ENCODE measurements at places on chromosomes 12 and 14.

GRCh38 chr12:132593938-132594358 lies 16.4 kb downstream of the LRCOL1 start:
- DNase-seq = no peak

- DNase-seq = no peak
Observed at GRCh38 chr12:19203539-19204506, 74.3 kb downstream of the PLEKHA5 start.

DNA sequence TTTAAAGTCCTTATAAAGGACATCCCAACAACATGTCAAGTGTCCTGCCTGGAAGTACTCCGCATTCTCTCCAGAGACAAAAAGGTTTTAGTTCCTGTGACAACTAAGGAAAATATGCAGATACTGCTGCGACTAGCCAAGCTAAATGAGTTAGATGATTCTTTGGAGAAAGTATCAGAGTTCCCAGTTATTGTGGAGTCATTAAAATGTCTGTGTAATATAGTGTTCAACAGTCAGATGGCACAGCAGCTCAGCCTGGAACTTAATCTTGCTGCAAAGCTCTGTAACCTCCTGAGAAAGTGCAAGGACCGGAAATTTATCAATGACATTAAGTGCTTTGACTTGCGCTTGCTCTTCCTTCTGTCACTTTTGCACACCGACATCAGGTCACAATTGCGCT lies 40.2 kb downstream of the RIC8B start:
- no peak for DNase-seq

DNA sequence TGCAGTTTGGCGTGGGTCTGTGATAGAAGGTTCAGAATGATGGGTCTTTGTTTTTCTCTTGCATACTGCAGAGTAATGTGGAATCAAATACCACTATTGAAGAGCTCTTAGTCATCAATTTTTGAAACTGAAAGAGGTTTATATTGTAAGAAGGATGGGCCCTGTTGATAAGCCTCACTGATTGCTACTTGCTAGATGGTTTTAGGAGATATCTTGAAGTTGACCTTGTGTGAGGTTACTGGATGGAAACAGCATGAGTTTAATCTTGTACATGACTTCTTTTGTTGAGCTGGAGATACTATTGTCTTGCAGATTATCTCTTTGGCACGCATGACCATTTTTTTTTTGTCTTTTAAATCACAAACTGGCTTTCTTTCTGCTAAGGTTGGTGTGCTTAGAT lies 13.8 kb downstream of the BICD1 start:
- DNase-seq = no peak

- DNase-seq = no peak
Observed at GRCh38 chr12:4607056-4607455, 41.8 kb downstream of the AKAP3 start.

- no peak for DNase-seq
Observed at GRCh38 chr12:122917507-122918121, 21.7 kb upstream of the VPS37B start.

DNA sequence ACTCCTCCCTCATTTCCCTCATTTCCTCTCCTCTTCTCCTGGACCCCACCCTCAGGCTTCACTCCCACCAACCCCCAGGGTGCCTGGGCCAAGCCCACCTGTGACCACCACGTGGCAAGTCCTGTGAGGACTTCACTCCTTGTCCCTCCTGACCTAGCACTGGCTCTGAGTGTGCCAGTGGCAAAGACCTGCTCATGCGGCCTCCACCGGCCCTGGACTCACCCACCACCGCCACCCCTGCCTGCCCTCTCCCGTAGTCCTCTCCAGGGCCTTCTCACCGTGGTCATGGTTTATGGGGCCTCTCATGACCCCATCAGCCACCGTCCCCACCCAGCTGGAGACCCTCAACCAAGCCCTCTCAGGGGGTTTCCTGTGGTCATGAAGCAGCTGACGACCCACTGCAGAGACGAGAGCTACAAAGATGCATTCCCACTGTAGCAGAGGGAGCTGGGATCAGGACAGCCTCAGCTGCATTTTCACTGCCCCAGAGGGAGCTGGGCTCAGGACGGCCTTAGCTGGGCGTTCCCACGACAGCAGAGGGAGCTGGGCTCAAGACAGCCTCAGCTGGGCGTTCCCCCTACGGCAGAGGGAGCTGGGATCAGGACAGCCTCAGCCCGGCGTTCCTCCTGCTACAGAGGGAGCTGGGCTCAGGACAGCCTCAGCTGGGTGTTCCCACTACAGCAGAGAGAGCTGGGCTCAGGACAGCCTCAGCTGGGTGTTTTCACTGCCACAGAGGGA lies 3.2 kb upstream of the C14orf180 start:
- DNase-seq = no peak

GRCh38 chr12:123445388-123446332 lies 9.2 kb upstream of the RILPL2 start:
- no peak for DNase-seq

- DNase-seq = no peak
Observed at GRCh38 chr12:76346798-76347420, 1.3 kb downstream of the BBS10 start.

DNA sequence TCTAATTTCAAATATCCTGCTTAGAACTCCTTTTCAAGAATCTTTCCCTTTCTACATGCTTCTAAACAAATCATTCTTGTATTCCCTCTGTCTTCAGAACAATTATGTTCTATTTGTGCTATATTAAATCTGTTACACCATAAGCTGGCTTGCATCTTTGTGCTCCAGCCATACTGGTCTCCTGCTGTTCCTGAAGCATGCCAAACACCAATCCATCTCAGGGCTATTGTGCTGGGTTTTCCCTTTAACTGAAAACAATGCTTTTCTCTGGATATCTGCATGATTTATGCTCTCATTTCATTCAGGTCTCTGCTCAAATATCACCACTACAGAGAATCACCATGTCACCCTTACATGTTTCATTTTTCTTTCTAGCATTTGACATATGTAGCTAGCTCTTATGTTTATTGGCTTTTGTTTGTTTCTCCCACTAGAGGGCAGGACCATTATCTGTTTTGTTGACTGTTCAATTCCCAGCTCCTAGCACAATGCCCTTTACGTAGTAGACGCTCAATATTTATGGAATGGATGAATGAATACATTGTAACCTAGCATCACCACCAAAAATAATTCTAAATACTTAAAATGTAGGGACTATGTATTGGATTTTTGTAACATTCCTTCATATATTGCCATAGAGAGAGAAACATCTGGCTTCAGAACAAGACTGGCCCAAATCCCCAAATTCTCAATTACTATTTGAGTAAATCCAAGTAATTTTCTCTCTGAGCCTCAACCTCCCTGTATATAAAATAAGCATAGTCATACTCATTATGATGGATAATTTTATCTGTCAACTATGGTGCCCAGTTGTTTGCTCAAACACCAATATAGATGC lies 302.0 kb upstream of the SYT1 start:
- DNase-seq = peak; percentile 3

DNA sequence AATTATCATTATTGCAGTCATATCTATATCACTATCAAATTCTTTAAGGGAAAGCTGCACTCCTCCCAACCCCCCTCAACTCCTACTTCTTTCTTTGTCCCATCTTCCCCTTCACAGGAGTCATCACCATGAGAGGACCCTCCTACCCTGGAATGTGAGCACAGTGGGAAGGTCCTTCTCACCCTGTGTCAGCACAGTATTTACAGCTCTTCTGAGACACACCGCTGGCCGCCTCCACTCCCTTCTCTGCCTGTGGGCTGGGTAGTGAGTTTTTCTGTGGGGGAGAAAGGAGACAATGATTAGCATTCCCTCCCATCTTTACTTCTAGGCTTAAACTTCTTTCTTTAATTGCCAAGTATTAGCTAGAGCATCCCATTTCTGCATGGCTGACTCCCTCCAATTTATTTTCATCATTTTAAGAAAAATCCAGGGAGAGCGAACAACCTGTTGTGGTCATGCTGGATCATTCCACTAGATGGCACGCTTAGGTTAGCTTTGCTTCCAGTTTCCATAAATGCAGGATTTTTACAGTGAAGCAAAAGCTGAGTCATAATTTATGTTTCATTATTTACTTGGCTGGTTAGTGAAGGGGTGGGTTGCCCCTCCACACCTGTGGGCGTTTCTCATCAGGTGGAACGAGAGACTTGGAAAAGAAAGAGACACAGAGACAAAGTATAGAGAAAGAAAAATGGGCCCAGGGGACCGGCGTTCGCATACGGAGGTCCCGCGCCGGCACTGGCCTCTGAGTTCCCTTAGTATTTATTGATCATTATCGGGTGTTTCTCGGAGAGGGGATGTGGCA lies 188.5 kb downstream of the ALX1 start:
- DNase-seq = peak; percentile 25

DNA sequence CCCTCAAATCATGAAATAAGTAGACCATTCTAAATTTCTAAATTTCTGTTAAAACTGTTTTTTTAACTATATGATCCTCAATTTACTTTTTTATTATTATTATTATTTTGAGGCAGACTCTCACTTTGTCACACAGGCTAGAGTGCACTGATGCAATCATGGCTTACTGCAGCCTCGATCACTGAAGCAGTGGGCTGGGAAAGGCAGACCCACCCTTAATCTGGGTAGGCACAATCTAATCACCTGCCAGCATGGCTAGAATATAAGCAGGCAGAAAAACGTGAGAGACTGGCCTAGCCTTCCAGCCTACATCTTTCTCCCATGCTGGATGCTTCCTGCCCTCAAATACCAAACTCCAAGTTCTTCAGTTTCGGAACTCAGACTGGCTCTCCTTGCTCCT lies 2.3 kb downstream of the ERO1A start:
- DNase-seq = no peak

- DNase-seq = no peak
Observed at GRCh38 chr12:2884810-2885209, 5.9 kb upstream of the TULP3 start.

- no peak for DNase-seq
Observed at GRCh38 chr12:58288190-58288589, 346.8 kb downstream of the ATP23 start.

GRCh38 chr12:51527966-51528365 lies 63.1 kb upstream of the SCN8A start:
- DNase-seq = no peak

- no peak for DNase-seq
Observed at GRCh38 chr14:68177728-68178127, 358.1 kb downstream of the RAD51B start.

GRCh38 chr14:105737504-105738246 lies 211.3 kb downstream of the TMEM121 start:
- no peak for DNase-seq

DNA sequence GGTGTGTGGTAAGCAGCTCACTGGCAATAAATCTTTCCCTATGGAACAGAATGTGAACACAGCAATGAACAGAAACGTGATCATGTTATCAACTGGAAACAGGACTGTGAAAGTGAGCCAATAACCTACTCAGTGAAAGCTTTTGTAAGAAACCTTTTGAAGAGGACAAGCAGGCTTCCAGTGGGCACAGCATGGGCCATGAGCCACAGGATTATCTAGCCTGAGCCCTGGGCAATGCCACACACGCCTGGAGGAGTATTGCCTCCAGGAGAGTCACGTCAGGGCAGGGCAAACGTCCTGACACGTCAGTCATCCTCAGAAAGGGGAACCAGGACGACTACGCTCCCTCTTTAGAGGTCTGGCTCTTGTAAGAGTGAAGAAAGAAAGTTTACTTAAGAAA lies 32.3 kb downstream of the NRDE2 start:
- DNase-seq = no peak

- no peak for DNase-seq
Observed at GRCh38 chr12:93145086-93145485, 216.0 kb upstream of the EEA1 start.

- DNase-seq = no peak
Observed at GRCh38 chr12:56978397-56979138, 21.2 kb upstream of the RDH16 start.

DNA sequence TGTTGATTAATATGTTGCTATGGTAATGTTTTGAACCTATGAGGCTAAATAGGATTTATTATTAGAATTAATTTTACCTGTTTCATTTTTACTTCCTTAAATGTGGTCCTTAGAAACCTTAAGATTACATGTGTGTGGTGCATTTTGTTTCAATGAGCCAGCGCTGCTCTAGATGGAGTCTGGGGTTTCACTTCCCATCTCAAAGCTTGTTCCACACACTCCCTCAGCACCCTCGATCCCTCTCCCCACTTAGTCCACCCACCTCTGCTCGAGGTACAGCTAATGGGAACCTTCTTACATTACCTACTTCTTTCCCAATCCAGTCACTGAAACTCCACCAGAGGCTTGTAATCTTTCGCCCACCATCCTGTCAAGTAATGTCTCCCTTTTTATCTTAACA lies 205.2 kb downstream of the PAX9 start:
- DNase-seq = no peak

DNA sequence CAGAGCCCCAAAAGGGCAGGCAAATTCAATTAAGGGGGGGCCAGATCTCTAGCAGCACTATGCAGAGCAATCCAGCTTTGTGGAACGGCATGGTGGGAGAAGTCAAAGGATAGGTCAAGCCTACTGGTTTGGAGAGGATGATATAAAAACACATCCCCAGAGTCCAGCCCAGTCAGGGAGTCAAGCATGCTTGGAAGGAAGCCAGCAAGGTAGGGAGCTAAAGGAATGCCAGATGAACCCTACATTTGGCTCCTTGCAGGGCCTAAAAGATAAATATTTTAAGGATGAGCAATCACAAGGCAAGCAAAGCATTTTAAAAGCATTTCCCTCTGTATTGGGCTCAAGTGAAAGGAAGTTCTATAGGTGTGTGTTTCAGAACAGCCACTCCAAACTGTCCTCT lies 21.4 kb downstream of the KCTD10 start:
- no peak for DNase-seq

DNA sequence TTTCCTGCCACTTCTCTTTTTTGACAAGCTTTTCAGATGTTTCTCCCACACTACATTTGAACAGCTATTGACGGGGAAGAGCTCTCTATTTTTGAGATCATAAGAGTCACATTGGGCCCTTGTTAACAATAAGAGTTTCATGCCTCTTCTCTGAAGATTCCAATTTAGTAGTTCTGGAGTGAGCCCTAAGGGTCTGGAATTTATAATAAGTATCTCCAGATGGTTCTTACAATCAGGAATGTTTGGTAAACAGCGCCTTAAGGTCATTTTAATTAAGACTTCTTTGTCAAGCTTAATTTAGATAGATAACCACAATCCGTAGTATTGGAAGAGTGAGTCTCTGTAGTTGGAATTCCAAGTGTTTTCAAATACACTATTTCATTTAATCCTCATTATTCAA lies 60.6 kb upstream of the HECTD1 start:
- DNase-seq = no peak

GRCh38 chr12:125549836-125550235 lies 484.6 kb downstream of the AACS start:
- no peak for DNase-seq

DNA sequence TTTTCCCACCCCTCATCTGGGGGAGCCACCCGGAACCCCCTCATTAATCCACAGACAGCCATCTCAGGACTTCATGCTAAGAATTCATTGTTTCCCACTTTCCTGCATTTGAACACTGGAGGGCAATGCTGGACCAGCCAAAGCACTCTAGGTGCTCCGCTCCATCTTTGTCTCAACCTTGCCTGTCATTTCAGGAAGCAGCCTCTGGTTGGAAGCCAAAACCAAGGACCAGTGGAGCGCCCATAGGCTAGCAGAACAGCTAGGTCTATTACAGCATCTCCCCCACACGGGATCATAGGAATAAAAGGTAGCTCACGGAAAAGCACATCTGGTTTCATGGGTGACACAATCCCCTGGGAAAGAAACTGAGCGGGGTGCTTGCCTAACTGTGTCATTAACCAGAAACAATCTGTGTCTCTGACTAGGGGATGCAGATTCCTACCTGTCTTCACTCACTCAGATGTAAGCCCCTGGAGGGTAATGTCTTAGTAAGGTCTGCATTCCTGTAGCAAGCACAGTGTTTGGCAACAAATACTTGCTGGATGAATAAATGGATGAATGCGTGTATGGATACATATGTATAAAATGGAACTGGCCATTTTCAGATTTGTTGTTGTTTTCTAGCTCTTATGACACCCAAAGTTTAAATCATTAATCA lies 197.0 kb downstream of the DAD1 start:
- peak; percentile 78 for DNase-seq

- no peak for DNase-seq
Observed at GRCh38 chr14:88668448-88669116, 105.7 kb downstream of the ZC3H14 start.
